KBM-7 (cell line): ENCODE measurements at places on chromosomes 11 and 22.

GRCh38 chr11:16857186-16857585 lies 118.7 kb downstream of the C11orf58 start:
- DNase-seq, result peak; percentile 5

GRCh38 chr11:47161134-47161854 lies 15.4 kb downstream of the ARFGAP2 start:
- peak; percentile 87 for DNase-seq

DNA sequence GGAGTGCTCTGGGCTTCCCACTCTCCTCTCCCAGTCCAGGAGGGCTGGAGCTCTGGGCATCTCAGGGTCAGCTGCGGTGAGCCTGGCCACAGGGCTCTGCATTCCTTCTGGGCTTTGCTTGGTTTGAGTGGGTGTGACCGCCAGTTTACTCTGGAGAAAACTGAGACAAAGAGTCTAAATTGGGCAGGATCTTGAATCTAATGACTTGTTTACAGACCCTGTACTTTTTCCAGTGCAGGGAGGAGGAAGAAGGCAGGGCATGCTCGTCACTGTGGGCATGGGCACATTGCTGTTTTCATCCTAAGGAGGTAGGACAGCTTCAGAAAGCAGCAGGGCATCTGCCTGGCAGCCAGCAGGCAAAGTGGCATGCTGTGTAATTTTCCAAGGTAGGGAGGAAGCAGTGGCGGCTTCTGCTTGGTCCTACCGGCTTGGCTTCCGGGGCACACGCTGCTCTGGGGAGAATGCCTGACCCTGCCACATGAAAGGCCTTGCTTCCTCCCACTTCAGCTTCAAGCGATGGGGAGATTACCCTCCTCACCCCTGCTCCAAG lies 22.9 kb downstream of the FLI1 start:
- DNase-seq, result no peak

- DNase-seq, result no peak
Observed at GRCh38 chr11:32023370-32024305, 67.2 kb upstream of the RCN1 start.

- no peak for DNase-seq
Observed at GRCh38 chr11:46471943-46472661, 80.5 kb upstream of the CHRM4 start.

GRCh38 chr22:39530692-39531331 lies 1.7 kb downstream of the RPS19BP1 start:
- DNase-seq, result peak; percentile 66

GRCh38 chr11:86586307-86586706 lies 86.1 kb downstream of the ME3 start:
- DNase-seq, result no peak

DNA sequence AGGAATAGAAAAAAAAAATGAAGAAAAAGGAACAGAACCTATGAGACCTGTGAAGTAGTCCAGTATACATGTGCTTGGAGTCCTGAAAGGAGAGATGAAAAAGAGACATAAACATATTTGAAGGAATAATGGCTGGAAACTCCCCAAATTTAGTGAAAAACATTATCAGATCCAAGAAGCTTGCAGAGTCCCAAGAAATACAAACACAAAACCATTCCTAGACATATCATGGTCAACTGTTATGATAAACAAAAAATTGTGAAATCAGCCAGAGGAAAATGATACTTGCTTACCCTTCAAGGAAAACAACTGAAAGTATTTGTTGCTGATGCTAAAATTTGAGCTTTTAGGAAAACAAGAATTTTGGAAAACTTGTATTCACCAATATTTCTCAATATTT lies 250.1 kb downstream of the DDX10 start:
- no peak for DNase-seq

DNA sequence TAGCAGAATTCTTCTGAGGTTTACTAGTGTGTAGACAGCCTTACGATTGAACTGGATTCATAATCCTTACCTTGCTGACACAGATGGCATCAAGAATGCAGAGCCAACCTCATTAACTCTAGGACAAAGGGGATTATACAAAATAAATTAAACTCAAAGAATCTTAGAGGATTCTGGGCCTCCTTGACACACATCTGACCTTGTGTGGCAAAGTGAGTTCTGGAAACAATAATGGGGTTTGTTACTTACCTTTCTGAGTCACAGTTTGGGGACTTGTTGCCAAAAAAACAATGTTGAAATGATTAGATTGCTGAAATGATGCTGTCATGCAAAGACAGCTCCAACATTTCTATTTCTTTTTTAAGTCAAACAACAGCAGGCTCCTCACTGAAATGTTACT lies 179.1 kb upstream of the ISX start:
- no peak for DNase-seq

DNA sequence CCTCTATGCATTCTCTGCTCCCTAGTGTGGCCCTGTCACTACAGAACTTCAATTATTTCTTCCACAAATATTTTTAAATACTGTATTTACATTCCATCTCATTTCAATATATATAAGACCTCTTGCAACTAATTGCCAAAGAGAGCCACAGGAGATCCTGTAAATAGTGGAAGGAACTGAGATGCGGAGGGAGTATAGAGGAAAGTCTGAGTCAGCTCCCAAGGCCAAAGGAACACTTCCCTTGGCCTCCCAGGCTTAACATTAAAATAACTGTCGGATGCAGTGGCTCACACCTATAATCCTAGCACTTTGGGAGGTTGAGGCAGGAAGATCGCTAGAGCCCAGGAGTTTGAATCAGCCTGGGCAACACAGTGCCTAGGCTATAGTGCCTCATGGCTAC lies 31.2 kb downstream of the RBFOX2 start:
- no peak for DNase-seq

- DNase-seq, result no peak
Observed at GRCh38 chr11:82981852-82982251, 80.3 kb downstream of the DDIAS start.

DNA sequence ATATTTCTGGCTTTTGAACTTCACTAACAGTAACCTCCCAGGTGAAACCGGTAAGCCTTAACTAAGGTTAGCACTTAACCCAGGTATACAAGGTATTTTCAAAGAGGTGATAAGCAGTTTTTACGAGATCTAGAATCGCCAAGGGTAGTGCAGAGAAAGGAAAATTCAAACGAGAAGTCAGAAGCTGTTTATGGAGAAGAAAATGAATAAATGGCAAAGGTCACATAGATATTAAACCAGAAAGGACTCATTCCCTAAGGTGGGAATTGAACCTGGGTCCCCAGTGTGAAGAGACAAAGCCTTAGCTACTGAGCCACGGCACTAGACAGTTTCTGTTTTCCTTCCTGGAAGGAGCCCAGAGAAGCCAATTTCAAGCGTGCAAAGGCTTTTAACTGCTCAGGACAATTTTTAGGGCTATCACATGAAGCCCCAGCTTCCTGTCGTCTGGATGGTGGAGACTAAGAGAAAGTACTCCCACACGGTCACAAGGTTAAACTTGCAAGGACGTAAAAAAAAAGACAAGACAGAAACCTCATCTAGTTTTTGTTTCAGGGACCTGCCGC lies 5.7 kb upstream of the C1QTNF6 start:
- DNase-seq, result peak; percentile 95

DNA sequence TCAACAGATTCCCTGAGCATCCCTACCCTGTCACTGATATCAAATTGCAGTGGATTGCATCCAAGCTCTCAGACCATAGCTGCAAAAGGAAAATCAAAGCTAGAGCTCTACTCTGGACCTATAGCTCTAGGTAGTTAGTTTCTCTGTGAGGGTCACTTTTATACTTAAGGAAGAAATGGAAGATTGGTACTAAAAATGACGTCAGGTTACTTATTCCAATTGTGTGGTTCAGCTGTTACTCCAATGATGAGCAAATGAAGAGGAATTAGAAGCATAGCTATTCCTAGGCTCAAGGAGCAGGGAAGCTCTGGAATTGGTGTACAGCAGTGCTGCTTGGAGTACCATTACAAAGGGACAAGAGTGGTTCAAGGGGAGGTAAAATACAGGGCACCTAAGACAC lies 36.4 kb upstream of the GLYATL1 start:
- no peak for DNase-seq

DNA sequence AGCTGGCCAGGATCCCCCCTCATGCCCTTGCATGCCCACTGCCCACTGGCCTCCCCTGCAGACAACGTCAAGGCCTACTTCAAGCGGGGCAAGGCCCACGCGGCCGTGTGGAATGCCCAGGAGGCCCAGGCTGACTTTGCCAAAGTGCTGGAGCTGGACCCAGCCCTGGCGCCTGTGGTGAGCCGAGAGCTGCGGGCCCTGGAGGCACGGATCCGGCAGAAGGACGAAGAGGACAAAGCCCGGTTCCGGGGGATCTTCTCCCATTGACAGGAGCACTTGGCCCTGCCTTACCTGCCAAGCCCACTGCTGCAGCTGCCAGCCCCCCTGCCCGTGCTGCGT lies 7.9 kb downstream of the AIP start:
- DNase-seq, result no peak

GRCh38 chr22:37187891-37188761 lies at the start of gene C1QTNF6:
Gene C1QTNF6, minus strand, starts transcription at chr22:37188247. Its CDS starts 34 bp downstream, at chr22:37188213.
- peak; percentile 38 for DNase-seq

- no peak for DNase-seq
Observed at GRCh38 chr11:9625162-9625561, 38.7 kb upstream of the SWAP70 start.

DNA sequence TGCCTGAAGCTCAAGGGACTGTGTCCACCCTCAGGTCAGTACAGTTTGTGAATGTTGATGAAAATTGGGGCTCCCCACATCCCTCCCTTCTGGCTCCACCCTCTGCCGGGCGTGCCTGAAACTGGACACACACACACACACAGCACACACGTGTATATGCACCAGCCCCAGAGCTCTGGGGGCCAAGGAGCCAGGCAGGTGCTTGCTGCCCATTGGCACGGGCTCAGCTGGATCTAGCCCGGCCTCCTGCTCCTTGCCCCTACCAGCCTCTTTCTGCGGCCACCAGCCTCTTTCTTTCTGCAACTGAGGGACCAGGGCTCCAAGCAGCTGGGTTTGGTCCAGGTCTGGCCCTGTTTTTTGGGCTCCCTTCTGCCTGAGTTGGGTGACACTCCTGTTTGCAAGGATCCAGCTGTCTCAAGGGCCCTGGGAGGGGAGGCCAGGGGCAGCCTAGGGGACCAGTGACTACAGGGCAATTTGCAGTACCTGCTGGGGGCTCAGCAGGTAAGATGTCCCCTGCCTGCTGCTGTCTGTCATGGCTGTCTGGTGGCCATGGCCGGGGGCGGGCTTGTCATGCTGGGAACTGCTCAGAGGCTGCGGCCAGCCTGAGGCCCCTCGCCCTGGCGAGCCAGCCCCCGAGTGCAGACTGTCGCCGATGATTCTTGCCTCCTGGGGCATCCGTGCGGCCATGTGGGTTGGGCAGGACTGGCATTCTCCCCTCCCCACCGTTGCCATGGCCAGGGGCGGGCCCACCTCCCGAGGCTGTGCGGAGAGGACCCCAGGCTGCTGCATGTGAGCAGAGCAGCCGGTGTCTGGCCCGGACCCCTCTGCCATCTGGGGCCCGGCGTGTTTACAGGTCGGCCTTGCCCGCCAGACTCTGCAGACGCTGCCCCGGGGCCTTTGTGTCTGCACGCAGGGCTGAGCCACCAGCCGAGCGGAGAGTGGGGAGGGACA lies 51.5 kb upstream of the PPARA start:
- no peak for DNase-seq

DNA sequence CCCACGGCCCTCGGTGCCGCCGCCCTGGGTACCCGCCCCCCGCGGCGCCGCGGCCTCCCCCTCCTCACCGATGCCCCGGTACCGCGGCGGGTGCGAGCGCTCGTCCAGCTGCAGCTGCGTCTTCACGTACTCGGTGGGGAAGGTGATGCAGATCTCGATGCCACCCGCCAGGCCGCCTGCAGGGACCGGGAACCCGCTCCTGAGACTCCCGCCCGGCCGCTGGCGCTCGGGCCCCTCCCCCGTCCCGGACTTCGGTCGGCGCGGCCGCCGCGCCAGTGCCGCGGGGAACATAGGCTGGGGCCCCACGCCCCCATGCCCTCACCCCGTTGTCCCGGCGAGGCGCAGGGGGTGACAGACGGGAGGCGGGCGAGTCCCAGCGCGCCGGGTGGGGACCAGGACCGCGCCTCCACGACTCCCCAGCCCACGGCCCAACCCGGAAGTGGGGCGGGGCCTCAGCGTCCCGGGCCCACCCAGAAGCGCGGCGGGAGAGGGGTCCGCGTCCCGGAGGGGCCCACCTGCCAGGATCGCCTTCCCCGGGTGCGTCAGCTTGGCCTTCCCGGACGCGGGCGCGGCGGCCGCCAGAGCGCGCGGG lies 375 bp downstream of the SLC25A1 start:
- peak; percentile 47 for DNase-seq

DNA sequence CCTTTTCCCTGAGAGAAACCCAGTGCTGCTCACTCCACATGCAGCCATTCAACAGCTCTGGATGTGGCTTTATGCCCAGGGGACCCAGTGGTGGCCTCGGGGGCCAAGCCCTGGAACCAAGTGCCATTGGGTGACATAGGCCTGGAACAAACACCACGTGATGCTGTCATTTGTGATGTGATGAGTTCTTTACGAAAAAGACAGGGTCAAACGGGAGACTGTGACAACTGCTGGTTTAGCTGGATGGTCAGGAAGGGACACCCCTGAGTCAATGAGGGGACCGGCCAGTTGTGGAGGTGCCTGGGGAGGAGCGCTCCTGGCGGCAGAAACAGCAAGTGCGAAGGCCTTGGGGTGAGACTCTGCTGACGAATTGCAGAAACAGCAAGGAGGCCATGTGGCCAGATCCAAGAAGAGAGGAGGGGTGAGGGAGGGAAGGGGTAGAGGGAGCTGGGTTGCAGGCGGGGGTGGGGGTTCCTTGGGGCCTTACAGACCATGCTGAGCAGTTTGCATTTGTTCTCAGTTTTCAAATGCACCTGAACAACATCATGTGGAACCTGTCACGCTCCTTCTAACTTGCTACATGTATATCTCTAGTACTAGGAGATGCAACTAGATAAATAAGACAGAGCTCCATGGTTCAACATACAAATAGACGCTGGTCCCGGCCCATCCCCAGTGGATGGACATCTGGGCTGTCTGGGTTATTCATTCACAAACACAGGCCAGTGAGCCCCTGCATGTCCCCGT lies 56.1 kb downstream of the IGLL5 start:
- no peak for DNase-seq

DNA sequence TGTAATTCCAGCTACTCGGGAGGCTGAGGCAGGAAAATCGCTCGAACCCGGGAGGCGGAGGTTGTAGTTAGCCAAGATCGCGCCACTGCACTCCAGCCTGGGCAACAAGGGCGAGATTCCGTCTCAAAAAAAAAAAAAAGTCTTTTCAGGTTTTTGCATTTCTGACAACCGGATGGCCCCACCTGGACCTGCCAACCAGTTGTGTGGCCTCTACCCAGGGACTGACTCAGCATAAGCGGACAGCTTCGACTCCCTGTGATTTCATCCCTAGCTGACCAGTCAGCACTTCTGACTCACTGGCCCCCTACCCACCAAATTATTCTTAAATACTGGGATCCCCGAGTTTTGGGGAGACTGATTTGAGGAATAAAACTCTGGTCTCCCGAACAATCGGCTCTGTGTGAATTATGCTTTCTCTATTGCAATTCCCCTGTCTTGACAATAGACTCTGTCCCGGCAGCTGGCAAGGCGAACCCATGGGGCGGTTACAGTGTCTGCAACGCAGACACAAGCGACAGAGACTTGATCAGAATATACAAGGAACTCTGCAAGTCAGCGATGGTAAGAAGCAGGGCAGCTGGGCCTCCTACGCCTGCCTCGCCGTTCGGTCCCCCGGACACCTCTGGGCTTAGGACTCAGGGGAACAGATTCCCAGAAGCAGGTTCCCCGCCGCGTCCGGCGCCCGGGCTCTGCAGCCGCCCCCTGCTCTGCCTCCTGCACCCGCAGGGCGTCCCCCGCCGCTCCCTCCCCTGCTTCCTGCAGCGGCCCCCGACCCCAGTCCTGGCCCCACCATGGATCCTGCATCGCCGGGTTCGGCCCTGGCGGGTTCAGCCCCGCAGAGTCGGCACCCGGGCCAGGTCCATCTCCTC lies 741 bp upstream of the TALDO1 start:
- peak; percentile 53 for DNase-seq

GRCh38 chr11:100687630-100688395 lies 725 bp downstream of the ARHGAP42 start:
- peak; percentile 76 for DNase-seq
